Endothelial cell of umbilical vein (primary cell): ENCODE measurements at places on chromosomes 12 and 14. TPM values are rescaled to one million over a fixed set of nuclear protein-coding genes. Genes with fewer than 3 reads are reported as not detected.

- no peak overlapping the region for H3K4me3 ChIP-seq
- H3K27ac ChIP-seq = no peak overlapping the region
- peaks cover 16% of the 10 kb centered on the region for H3K4me1 ChIP-seq
- DNase-seq = no peak
These were observed 4.9 kb downstream of the RAN start for GRCh38 chr12:130876758-130877157.

DNA sequence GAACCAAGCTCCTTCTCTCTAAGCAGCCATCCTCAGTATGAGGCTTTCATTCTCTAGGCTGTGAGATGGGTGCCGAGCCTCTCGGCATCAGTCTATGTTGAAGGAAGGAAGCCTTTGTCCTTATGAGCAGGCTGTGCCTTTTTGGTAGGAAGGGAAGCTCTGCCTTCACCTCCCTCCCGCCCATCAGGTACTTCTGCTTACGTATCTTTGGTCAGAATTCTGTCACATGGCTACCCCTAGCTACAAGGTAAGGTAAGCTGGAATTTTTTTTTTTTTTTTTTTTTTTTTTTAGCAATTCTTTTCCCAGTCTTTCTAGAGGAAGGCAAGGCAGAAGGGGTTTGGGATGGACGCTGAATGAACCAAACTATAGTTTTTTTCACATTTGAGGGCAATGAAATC is 16.9 kb downstream of the BATF start:
- H3K27ac ChIP-seq = no peak overlapping the region
- no peaks in the 10 kb centered on the region for H3K27me3 ChIP-seq
- no peak overlapping the region for H3K4me3 ChIP-seq
- H3K36me3 ChIP-seq = no peaks in the 10 kb centered on the region
- DNase-seq = no peak

- no peak overlapping the region for H3K27ac ChIP-seq
- no peaks in the 10 kb centered on the region for H3K4me1 ChIP-seq
- H3K4me3 ChIP-seq = no peak overlapping the region
- no peak for DNase-seq
- no peaks in the 10 kb centered on the region for H3K27me3 ChIP-seq
These were observed 941.9 kb downstream of the NRXN3 start for GRCh38 chr14:79111987-79112501.

DNA sequence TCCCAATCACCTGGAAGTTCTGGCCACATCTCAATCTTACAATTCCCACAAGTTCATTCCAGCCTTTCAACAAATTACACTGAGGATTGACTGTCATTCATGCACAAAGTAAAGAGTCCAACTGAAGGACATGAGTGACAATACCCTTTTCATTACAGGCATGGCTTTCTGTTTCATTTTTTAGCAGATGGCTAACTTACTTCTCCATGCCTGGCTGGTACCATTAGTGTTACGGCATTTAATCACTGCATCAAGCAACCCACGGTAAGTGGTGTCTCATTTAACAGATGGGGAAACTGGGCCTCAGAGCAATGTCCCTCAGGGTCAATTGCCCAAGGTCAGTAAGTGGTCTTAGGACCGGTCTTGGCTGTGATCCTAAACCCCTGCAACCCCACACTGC is 114.4 kb downstream of the PRICKLE1 start:
- peak overlapping the region; percentile 52 for H3K27ac ChIP-seq
- H3K27me3 ChIP-seq = no peaks in the 10 kb centered on the region
- no peaks in the 10 kb centered on the region for H3K36me3 ChIP-seq
- peak; percentile 29 for DNase-seq
- H3K4me1 ChIP-seq = peaks cover 55% of the 10 kb centered on the region
- no peak overlapping the region for H3K4me3 ChIP-seq

DNA sequence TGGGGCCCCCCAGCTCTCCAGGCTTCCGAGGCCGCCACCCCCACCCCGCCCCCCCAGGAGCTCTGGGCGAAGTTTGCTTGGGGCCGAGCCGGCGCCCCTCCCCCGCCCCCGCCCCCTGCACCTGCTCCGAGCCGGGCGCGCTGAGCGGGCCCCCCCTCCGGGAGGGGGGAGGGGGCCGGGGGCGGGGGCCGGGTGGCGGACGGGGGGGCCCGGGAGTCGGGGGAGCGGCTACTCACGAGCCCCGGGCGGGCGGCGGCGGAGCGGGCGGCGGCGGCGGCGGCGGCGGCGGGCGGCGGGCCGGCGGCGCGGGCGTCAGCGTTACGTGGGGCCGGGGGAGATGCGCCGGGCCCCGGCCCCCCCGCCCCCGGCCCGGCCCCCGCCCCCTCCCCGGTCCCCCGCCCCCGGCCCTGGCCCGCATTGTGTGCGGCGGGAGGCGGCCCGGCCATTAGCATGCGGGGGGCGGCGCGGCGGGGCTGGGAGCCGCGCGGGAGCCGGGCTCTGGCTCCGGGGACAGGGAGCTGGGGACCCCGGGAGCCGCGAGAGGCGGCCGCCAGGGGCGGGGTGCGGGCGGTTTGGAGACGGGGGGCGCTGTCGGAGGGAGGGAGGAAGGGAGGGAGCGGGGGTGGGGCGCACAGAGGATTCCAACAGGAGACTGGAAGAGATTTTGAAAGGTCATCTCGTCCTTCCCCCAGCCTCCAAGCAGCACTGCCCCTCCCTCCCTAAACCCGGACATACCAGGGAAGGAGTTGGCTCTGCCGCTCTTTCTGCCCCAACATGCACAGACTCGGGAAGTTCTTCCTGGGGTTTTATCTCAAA is at the start of gene ZNF219:
ZNF219 (minus strand) TSS at position 580 of the 816 bp plus-strand sequence. CDS start 5,064 bp downstream, outside the sequence.
- peak; percentile 39 for DNase-seq
- H3K36me3 ChIP-seq = no peaks in the 10 kb centered on the region
- peaks cover 15% of the 10 kb centered on the region for H3K4me1 ChIP-seq
- peaks cover 26% of the 10 kb centered on the region for H3K27me3 ChIP-seq

- H3K36me3 ChIP-seq = no peaks in the 10 kb centered on the region
- H3K4me1 ChIP-seq = peaks cover 3% of the 10 kb centered on the region
- H3K27me3 ChIP-seq = no peaks in the 10 kb centered on the region
- no peak overlapping the region for H3K27ac ChIP-seq
- H3K4me3 ChIP-seq = no peak overlapping the region
These were observed 119.9 kb downstream of the DENND5B start for GRCh38 chr12:31471051-31471450.

DNA sequence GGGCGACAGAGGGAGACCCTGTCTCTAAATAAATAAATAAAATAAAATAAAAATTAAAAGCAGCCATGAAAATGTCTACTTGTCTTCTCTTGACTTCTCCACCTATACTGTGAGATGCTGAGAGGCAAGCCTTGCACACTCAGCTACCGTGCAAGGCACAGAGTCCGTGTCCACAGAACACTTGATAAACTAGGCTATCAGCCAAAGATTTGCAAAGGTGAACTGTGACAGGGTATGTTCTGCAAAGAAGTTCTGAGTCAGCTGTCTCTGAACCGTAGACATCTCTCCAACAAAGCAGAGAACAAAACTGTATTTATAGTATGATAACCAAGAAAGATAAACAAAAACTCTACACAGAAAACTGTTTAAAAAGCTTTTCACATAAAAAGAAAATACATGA is 35.5 kb downstream of the STXBP6 start:
- H3K36me3 ChIP-seq = no peaks in the 10 kb centered on the region
- H3K27me3 ChIP-seq = no peaks in the 10 kb centered on the region
- no peak for DNase-seq
- no peaks in the 10 kb centered on the region for H3K4me1 ChIP-seq

- DNase-seq = no peak
- H3K27me3 ChIP-seq = no peaks in the 10 kb centered on the region
- no peak overlapping the region for H3K27ac ChIP-seq
- H3K4me3 ChIP-seq = no peak overlapping the region
- peaks cover 2% of the 10 kb centered on the region for H3K4me1 ChIP-seq
- no peaks in the 10 kb centered on the region for H3K36me3 ChIP-seq
These were observed 139.5 kb downstream of the SMOC1 start for GRCh38 chr14:70018713-70019211.

DNA sequence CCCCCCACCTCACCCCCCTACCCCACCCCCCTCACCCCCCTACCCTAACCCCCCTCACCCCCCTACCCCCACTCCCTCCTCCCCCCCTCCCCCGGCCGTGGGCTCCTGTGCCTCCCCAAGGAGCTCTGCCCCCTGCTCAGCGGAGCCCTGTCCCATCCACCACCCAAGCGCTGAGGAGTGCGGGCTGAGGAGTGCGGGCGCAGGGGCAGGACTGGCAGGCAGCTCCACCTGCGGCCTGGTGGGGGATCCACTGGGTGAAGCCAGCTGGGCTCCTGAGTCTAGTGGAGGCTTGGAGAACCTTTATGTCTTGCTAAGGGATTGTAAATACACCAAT is 2.3 kb upstream of the JPH4 start:
- peaks cover 36% of the 10 kb centered on the region for H3K27me3 ChIP-seq
- no peaks in the 10 kb centered on the region for H3K4me1 ChIP-seq
- H3K4me3 ChIP-seq = no peak overlapping the region
- no peak overlapping the region for H3K27ac ChIP-seq
- DNase-seq = no peak

- no peak overlapping the region for H3K27ac ChIP-seq
- H3K4me1 ChIP-seq = no peaks in the 10 kb centered on the region
- no peak for DNase-seq
- no peaks in the 10 kb centered on the region for H3K27me3 ChIP-seq
These were observed 31.8 kb downstream of the PPFIA2 start for GRCh38 chr12:81727391-81727790.

- no peak overlapping the region for H3K4me3 ChIP-seq
- H3K36me3 ChIP-seq = peaks cover 15% of the 10 kb centered on the region
- no peaks in the 10 kb centered on the region for H3K27me3 ChIP-seq
- H3K27ac ChIP-seq = peak overlapping the region; percentile 78
- H3K4me1 ChIP-seq = peaks cover 39% of the 10 kb centered on the region
These were observed 50.7 kb downstream of the ZC3H14 start for GRCh38 chr14:88613552-88614010.

- no peak overlapping the region for H3K27ac ChIP-seq
- no peaks in the 10 kb centered on the region for H3K36me3 ChIP-seq
- no peaks in the 10 kb centered on the region for H3K27me3 ChIP-seq
- no peak for DNase-seq
- no peaks in the 10 kb centered on the region for H3K4me1 ChIP-seq
These were observed 159.1 kb downstream of the PHETA1 start for GRCh38 chr12:111209811-111210210.

- peak within 1 kb of the TSS; percentile 72 for H3K4me3 ChIP-seq
- H3K27me3 ChIP-seq = no peaks in the 10 kb centered on the region
- DNase-seq = peak; percentile 75
- H3K4me1 ChIP-seq = peaks cover 15% of the 10 kb centered on the region
- peak within 1 kb of the TSS; percentile 48 for H3K27ac ChIP-seq
- no peaks in the 10 kb centered on the region for H3K36me3 ChIP-seq
These were observed at the start of gene CDKL1 for GRCh38 chr14:50396631-50397389. CDKL1 (minus strand) TSS chr14:50396881; CDS start chr14:50395868, 1,013 bp downstream.

- no peak overlapping the region for H3K27ac ChIP-seq
- no peak for DNase-seq
- H3K4me3 ChIP-seq = no peak overlapping the region
- no peaks in the 10 kb centered on the region for H3K36me3 ChIP-seq
- peaks cover 21% of the 10 kb centered on the region for H3K4me1 ChIP-seq
- no peaks in the 10 kb centered on the region for H3K27me3 ChIP-seq
These were observed 20.5 kb upstream of the ZFP36L1 start for GRCh38 chr14:68813318-68813838.

GRCh38 chr14:55323910-55324309 is 52.7 kb downstream of the FBXO34 start:
- no peak overlapping the region for H3K4me3 ChIP-seq
- H3K36me3 ChIP-seq = no peaks in the 10 kb centered on the region
- no peak for DNase-seq
- no peaks in the 10 kb centered on the region for H3K4me1 ChIP-seq
- H3K27me3 ChIP-seq = no peaks in the 10 kb centered on the region

DNA sequence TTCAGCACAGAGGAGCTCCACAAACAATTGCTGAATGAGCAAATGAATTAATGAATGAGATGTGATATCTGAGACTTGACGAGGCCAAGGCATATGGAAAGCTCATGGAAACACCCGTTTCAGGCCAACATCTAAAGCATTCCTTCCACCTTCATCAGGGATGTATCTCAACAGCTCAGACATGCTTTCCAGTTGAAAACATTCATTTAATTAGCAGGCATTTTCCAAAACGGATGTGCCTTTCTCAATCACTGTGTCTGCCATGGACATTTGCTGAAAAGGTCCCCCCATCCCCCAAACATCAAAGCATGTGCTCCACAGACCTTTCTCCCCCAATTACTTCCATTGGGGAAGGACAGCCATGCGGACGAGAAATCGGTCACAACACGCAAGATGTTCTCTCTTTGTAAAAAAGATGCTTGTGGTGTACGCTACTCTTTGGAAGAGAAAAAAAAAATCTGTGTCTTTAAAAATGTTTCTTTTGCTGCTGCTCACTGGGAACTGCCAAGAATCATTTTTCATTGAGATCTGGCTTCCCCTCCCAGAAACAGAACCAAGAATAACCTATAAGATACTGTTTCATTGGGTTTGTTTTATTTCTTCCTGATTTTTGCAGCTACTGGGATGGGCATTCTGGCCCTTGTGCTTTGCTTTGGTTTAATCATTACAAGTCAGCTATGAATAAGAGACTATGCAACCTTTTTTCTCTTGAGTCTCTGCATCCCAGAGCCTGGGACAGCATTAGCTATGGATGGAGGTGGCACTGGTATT is 528.2 kb downstream of the MED13L start:
- no peak overlapping the region for H3K27ac ChIP-seq
- no peak for DNase-seq
- H3K4me1 ChIP-seq = no peaks in the 10 kb centered on the region

DNA sequence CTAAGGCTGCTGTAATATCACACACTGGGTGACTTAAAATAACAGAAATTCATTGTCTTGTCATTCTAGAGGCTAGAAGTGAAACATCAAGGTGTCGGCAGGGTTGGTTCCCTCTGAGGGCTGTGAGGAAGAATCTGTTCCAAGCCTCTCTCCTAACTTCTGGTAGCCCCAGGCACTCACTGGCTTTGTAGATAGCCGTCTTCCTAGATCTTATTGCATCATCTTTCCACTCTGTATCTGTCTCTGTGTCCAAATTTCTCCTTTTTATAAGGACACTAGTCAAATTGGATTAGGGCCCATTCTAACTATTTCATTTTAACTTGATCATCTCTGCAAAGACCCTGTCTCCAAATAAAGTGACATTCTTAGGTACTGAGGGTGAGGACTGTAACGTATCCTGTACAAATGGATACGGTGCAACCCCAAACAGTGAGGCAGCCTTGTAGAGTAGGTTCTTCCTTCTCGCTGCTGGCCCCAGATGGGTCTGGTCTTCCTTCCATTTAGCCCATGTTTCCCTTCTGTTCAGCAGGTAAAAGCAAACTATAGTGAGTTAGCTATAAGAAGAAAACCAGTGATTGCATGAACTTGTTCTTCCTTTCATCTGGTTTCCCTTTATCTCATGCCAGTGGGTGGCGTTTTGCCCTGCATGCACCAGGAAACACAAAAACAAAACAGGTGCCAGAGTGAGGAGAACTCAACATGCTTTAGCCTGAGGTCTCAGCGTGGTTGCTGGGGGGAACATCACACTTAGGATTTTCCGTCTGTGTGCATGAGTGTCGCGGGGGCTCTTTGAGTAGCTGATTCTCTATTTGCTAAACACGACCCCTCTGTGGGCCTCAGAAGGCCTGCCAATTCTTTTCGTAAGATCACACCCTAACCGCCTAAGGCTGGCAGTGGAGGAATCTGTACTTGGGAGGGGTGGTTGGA is 19.5 kb downstream of the TTC9 start:
- no peaks in the 10 kb centered on the region for H3K4me1 ChIP-seq
- H3K27ac ChIP-seq = no peak overlapping the region
- H3K36me3 ChIP-seq = no peaks in the 10 kb centered on the region
- H3K4me3 ChIP-seq = no peak overlapping the region

The TAS2R14 gene
- 3.0 and 4.2 TPM in 2 replicates for total RNA-seq

The SLC17A8 gene
- not detected in 2 replicates for total RNA-seq

The CLEC2A gene
- not detected in 2 replicates for total RNA-seq

The KRT5 gene
- 0.72 and 0.86 TPM in 2 replicates for total RNA-seq

The RNASE2 gene
- not detected in 2 replicates for total RNA-seq

The CIROP gene
- total RNA-seq = not detected in 2 replicates

The TMEM132D gene
- total RNA-seq = not detected in 2 replicates

The KRT72 gene
- total RNA-seq = not detected in 2 replicates

The TIGAR gene
- total RNA-seq = 31.2 and 36.3 TPM in 2 replicates

The RFX4 gene
- not detected in 2 replicates for total RNA-seq

The ANAPC7 gene
- 76.6 and 89.0 TPM in 2 replicates for total RNA-seq

The FRMD6 gene
- 92.2 and 97.1 TPM in 2 replicates for total RNA-seq
